Activated T-cell treated with anti-CD3 and anti-CD28 coated beads, Interleukin-2, amount 50 U/mL, for 72 hours (primary cell): ENCODE measurements at places on chromosomes 5 and 9.

GRCh38 chr5:95840956-95841705 is 18.6 kb upstream of the GLRX start:
- no peak for DNase-seq

DNA sequence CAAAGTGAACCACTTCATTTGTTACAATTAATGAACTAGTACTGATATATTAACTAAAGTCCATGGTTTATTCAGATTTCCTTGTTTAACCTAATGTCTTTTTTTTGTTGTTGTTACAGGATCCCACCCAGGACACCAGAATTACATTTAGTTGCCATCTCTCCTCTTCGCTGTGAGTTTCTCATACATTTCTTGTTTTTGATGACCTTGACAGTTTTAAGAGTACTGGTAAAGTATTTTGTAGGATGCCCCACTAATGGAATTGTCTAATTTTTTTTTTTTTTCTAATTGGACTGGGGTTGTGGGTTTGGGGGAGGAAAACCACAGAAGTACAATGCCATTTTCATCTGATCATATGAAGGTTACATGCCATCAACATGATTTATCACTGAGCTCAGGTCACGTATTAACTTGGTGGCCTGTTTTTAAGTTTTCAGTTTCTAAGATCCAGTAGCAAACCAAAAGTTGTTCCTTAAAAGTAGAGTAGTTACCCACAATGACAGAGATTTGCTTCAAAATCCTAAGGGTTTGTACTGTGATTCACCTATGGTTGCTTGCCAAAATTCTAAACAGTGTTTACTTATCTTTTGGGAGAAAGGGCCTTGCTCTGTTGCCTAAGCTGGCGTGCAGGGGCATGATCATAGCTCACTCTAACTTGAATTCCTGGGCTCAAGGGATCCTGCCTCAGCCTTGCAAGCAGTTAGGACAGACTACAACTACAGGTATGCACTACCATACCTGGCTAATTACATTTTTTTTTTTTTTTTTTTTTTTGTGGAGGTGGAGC is 4.5 kb upstream of the OTULIN start:
- DNase-seq, result no peak

GRCh38 chr5:133876266-133876665 is 92.2 kb downstream of the C5orf15 start:
- DNase-seq, result no peak

- peak; percentile 61 for DNase-seq
These were observed 83.5 kb upstream of the RUSC2 start for GRCh38 chr9:35406183-35406959.

- DNase-seq, result no peak
These were observed 87.0 kb downstream of the ADAMTS2 start for GRCh38 chr5:179258001-179258921.

- no peak for DNase-seq
These were observed 71.1 kb downstream of the FBN2 start for GRCh38 chr5:128466980-128467379.

DNA sequence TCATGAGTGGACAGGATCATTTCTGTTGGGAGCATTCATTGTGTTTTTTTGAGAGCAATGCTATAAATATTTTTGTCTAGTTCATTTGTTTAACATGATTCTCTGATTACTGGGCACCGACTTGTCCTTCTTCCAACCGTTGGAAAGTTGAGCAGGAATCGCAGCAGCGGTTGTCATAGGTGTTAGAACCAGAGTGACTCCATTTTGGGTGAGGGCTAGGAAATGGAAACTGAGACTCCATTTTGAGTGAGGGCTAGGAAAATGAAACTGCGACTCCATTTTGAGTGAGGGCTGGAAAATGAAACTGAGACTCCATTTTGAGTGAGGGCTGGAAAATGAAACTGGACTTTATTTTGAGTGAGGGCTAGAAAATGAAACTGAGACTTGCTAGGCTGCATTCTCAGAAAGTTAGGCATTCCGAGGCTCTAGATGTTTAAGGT is 100.6 kb downstream of the ICE1 start:
- DNase-seq, result peak; percentile 26

GRCh38 chr5:169258372-169259000 is 42.5 kb downstream of the SLIT3 start:
- DNase-seq, result no peak
